ENCODE measurements at places on chromosomes 1 and 21.

DNA sequence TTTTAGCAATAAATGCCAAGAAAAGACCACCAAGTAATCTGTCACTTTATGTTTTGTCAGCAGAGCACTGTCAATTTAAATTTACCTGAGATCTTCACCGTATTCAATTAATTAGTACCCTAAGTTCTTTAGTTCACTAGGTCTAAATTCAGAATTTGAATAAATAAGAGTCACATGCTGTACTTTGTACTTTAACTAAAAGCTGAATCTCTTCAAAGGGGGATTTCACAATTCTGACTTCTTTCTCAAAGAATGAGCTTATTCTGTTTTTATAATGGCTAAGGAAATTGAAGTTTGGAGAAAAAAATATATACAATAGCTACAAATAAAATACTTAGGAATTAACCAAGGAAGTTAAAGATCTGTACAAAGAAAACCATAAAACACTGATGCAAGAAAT is 2.1 kb upstream of the GNG5 start:
- DNase-seq = no peak

GRCh38 chr1:101697072-101697471 is 299.7 kb downstream of the OLFM3 start:
- no peak for DNase-seq

DNA sequence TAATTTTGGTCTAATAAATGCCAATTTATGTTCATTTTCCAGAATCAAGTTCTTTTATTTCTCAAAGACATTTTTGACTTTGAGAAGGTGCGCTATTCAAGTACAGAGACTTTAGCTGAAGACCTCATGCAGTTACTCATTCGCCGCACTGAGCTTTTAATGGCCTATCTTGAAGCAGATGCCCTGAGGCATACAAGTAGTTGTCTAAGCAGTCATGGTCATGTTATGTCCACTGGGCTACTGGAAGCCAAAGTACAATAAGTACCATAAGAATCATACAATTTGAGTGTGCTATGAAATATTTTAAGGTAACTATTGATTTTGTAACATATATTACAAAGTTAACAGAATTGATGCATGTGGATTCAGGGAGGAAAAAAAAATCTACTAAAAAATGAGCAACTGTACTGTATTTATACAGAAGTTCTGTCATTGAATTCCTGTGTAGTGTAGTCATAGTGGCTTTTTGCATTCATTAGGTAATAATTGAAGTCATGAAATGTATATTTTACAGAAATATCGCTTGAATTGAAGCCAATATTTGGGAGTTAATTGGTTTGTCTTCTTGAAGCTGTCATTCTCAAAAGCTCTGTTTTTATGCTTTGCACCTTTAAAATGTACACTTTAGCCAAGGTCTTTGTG is 13.5 kb upstream of the NEXN start:
- no peak for DNase-seq

DNA sequence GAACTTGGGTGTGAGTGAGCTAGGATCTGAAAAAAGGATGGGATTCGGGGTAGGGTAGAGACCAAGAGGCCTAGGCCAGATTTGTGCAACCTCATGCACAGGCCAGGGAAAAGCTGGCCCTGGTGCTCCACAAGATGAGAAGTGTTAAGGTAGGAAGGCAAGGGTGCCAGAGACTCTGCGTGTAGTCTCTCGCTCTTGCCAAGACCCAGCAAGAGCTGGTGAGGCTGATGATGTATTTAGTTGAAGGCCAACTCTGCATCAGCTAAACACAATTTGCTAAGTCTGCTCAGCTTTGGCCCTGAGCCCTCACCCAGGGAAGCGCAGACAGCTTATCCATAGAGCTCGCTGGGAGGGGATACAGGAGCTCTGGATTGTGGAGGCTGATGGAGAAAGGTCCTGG is 26.6 kb upstream of the SOX13 start:
- no peak for DNase-seq

DNA sequence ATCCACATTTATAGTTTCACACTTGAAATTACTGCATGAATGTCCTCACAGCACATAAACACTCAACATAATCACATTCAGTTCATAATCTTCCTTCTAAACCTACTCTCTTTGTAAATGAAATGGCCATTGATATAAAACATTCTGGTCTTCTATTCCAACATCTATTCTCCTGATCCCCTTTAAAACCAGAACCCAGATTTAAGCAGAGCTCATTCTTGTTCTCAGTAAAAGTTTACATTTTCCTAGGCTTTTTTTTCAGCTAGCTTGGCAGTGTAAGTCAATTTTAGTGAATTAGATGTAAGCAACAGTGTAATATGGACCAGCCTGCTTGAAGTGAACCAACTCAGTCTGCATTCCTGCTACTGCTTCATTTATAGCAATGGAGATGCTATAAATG is 460.7 kb upstream of the RGS18 start:
- no peak for DNase-seq

DNA sequence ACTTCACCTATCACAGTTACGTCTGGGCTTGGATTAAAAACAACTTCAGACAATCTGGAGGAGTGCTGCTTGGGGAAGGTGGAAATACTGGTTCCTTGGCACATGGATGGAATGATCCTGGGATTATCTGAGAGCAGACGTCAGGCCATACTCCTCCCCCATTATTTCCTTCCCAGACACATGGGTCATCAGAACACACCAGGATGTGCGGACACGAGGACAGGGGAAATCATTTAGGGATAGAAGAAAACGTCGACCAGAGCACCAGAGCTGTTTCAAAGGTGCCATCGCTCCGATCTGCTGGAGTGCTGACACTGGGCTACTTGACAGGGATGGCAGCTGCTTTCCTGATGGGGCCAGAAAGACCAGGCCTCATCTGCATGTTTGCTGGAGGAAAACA is 31.8 kb upstream of the ANGPTL7 start:
- no peak for DNase-seq

- DNase-seq = no peak
Observed at GRCh38 chr1:192629612-192630011, 6.3 kb upstream of the RGS13 start.

GRCh38 chr1:183962903-183963302 is 74.6 kb downstream of the COLGALT2 start:
- DNase-seq = no peak

GRCh38 chr1:165075725-165076370 is 280.7 kb downstream of the LMX1A start:
- DNase-seq = no peak

- DNase-seq = no peak
Observed at GRCh38 chr1:155981266-155982088, 3.1 kb upstream of the ARHGEF2 start.

GRCh38 chr1:43377831-43378230 is 10.0 kb upstream of the ELOVL1 start:
- no peak for DNase-seq

DNA sequence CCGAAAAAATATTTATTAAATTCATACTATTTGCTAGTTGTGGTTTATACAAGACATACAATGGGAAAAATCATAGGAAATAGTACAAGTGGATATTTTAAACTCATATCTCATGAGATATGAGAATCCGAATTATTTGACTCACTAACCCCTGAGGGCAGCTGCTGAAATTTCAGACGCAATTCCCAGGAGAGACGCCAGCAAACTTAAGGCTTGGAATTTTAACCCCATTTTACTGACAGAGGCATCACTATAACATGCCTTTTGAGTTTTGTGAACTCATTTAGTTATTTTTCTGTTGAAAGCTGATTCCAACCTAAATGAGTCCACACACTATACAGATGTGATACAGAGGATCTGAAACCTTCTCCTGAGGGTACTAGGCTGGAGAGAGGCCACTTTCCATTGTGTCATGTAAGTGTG is 5.9 kb upstream of the MROH9 start:
- DNase-seq = no peak

DNA sequence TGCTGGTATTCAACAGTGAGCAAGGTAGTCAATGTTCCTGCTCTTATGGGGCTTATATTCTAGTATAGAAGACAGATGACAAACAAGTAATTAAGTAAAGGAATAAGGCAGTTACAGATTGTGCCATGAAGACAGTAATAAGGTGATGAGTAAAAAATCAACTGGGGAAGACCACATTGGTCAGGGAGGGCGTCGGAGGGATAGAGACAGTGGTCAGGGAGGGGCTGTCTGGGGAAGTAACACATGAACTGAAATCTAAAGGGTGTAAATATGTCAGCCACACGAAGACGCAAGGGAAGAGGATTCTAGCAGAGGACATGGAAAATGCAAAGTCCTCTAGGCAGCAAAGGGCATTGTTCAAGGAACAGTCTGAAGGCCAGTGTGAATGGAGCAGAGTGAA is 10.1 kb downstream of the IL12RB2 start:
- DNase-seq = no peak

Measured in activated CD4-positive, alpha-beta T cell treated with anti-CD3 and anti-CD28 coated beads, Interleukin-2, amount 50 U/mL, for 1 hour (primary cell).